ENCODE measurements at places on chromosomes 5 and 9. TPM values are rescaled to one million over a fixed set of nuclear protein-coding genes. Genes with fewer than 3 reads are reported as not detected.

RUSC2 gene
- 5.5 TPM for total RNA-seq

GABRA6 gene
- not detected for total RNA-seq

MOB3B gene
- 32.5 TPM for total RNA-seq

DNA sequence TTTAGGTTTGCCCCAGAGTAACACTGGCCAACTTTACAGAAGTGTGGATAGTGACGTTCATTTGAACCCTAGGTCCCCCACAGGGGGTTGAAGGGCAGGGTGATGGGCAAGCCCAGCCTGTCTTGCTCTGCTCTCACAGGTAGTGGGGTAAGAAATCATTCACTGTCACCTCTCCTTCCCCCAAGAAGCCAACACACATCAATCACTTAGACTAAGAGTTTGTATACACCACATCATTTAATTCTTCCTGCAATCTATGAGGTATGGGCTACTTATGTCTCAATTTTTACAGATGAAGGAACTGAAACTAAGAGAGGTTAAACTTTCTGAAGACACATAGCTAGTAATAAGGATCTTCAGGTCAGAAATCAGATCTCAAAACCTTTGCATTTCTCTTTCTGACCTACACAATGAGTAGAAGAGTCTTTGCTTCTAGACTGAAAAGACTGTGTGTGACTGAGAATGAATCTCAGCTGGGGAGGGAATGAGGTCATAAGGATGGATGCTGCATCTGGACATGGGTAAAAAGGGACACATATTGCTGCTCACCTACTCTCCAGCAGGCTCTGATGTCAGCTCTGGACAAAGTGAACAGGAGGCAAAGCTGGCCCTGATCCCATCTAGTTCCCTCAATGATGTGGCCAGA lies 81.0 kb upstream of the EQTN start:
- H3K27ac ChIP-seq = peak overlapping the region; percentile 78
- peaks cover 14% of the 10 kb centered on the region for H3K4me1 ChIP-seq
- no peak overlapping the region for H3K4me3 ChIP-seq

DNA sequence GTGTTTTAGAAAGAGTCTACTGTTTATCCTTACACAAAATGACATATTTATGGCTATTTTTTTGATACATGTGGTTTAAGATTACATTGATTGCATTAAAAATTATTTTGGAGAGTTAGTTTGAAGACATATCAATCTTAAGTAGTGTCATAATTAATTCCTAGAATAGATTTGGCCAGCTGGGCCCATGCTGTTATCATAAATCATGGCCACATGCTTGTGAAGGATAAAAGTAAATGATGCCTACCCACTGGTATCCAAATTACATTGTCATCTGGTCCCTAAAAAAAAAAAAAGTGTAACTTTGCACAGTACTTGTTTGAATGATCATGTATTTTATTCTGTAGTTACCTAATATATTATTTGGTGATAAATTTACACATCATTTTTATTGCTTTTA lies 96.9 kb downstream of the PARP8 start:
- H3K4me1 ChIP-seq = no peaks in the 10 kb centered on the region

All from Peyer's patch (tissue), 4 donors.